Stimulated activated CD8-positive, alpha-beta memory T cell treated with anti-CD3 and anti-CD28 coated beads, Interleukin-2, amount 100 ng/mL, for 1 hour (primary cell): ENCODE measurements at places on chromosomes 11 and 22.
A peak's percentile ranks its signal among the peaks of the same experiment; 100 is the strongest.

- DNase-seq = no peak
These were observed 13.9 kb downstream of the FZD4 start for GRCh38 chr11:86941077-86941870.

GRCh38 chr22:34812631-34813030, 253.3 kb upstream of the ISX start:
- DNase-seq = no peak

- no peak for DNase-seq
These were observed 101.4 kb downstream of the PARVA start for GRCh38 chr11:12478743-12479142.

DNA sequence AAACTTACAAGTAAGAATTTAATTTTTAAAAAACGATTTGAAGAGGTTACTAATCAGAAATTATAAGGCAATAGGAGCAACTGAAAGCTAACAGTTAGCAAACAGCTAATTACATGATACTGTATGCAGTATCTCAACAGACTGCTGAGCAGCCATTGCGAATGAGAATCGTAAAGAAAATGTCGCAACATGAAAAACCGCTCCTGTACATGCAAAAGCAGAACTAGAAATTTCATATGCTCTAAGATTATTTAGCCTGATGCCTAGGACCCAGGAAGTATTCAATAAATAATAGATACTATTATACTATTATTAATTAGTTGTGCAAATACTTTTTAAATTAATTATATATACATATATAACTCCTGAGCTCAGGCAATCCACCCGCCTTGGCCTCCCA, 48.7 kb upstream of the EP300 start:
- DNase-seq = no peak

DNA sequence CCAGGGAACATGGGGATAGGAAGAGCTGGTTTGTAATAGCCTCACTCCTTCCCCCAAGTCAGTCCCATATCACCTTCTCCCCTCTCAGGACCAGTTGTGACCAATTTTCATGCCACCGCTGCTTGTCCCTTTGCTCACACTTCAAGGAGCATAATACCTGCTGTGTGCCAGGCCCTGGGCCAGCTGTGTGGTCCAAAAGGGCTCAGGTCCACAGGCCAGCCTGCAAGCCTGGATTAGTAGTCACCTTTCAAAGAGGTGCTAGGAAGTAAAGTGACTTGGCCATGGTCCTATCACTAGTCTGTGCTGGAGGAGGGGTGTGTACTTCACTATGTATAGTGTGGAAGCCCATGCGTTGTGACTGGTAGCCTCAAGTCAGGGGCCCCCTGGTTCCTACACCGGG, 38.5 kb upstream of the SUSD2 start:
- DNase-seq = no peak

- no peak for DNase-seq
These were observed 19.5 kb downstream of the PC start for GRCh38 chr11:66938582-66939135.

DNA sequence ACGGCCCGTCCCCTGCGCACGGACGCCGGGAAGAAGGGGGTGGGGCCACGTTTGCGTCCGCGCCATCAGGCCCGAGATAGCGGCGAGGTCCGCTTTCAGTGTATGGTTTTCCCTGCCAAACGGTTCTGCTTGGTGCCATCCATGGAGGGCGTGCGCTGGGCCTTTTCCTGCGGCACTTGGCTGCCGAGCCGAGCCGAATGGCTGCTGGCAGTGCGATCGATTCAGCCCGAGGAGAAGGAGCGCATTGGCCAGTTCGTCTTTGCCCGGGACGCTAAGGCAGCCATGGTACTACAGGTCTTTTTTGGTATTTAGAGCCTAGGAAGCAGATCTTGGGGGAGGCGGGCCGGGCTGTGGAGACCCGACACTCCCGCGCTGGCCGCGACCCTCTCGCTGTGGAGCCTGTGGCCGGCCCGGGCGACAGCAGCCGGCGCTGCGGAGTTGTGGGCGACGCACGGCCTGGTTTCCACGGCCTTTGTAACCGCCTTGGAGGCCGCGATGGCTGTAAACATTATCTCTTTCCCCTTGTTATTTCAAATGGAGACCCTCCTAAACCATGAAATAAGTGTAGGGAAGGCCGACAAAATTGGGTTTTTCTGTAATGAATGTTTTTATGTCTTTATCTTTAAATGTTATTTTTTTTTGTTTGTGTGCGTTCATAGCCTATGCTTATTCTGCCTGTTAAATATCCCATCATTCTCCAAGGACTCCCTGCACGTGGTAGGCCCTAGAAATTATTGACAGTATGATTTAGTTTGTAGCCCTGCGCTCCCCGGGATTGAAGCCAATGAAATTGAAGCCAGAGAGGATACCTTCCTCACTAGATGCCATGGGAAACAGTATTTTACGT, at the start of gene AASDHPPT:
Gene AASDHPPT, plus strand, starts transcription at position 54 of the 847 bp plus-strand sequence. Its CDS starts 49 bp downstream, at position 103.
- peak; percentile 9 for DNase-seq

GRCh38 chr11:11740073-11740702, 101.6 kb upstream of the USP47 start:
- DNase-seq = no peak

DNA sequence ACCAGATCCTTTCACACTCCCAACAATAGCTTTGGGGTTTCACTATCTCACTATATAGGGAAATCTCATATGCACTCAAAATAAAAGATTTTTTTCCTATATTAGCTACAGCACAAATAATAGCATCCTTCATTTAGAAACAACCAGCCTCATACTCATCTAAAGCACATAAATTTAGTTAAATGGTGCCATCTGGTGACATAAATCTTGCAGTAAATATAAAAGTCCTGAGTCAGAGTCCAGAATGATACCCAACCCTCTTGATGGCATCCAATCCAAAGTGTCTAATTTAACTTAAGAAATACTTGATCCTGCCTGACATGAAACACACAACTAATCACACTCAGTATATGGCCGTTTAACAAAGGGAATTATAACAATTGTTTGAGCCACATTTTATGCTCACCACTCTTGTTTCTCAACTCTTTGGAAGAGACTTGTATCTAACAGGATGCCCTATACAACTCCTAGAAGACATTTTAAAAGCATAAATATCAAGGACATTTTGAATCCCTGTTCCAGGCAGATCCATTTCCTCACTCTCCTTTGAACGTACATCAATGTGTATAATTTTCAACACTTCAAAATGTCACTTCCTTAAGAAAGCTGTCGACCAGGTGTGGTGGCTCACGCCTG, 36.2 kb downstream of the DLG2 start:
- DNase-seq = no peak

- no peak for DNase-seq
These were observed 33.8 kb upstream of the OR9G4 start for GRCh38 chr11:56782167-56782847.

DNA sequence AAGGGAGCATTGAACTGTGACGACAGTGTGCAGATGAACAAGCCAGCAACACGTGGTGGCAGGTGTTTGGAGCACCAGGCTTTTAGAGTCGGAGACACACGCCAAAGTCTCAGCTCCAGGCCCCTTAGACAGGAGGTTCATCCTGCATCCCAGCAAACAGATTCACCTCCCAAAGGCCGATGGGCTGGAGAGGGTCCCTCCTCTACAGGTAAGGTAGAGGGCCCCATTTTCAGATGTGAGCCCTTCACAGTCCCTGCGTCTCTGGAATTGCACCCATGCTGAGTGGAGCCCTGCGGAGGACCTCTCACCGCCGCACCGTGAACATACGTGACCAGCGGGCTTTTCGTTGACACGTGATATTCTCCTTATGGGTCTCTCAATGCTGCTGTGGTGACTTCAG, 109.0 kb upstream of the B3GAT1 start:
- no peak for DNase-seq

- no peak for DNase-seq
These were observed 420.7 kb downstream of the CTTN start for GRCh38 chr11:70819022-70819421.

DNA sequence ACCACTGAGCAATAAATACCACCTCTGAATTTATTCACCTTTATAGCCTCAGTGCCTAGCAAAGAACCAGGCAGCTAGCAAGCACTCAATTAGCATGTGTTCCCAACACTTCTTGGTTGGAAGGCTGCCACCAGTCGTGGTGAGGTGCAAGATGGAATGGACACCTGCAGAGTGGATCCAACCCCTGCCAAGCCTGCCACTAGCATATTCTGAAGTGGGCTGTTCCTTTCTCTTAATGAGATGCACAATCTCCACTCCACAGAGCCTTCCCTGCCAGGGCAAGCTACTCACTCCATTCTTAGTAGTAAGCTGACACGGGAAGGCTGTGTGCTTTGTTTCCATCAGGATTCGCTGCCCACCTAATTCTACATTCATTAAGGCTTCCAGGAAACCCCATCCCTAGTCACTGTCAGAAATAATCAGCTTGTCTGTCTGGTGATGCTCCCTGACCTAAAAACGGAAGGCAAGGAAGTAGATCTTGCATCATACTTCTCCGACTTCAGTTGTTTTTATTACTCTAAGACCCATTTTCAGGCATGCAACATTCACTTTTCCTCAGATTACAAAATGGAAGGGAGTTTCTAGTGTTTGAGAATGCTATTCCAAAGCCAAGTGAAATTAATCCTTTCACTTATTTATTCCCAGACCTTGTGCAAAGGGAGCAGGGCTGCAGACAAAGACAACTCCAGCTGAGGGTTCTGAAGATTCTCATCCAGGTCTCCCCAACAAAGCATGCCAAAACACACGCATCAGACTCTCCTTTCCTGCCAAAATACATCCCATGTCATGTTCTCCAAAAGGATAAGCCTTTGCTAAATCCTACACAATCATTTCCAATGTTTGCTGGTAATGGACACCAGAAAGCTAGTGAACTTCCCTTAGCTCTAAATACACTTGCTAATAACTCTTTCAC, 128.0 kb downstream of the TENM4 start:
- DNase-seq = no peak

GRCh38 chr11:125063429-125064043, 431 bp downstream of the SLC37A2 start:
- no peak for DNase-seq

- no peak for DNase-seq
These were observed 881.2 kb downstream of the OPCML start for GRCh38 chr11:132650969-132651720.

GRCh38 chr11:125494561-125494960, 1.5 kb downstream of the FEZ1 start:
- no peak for DNase-seq

DNA sequence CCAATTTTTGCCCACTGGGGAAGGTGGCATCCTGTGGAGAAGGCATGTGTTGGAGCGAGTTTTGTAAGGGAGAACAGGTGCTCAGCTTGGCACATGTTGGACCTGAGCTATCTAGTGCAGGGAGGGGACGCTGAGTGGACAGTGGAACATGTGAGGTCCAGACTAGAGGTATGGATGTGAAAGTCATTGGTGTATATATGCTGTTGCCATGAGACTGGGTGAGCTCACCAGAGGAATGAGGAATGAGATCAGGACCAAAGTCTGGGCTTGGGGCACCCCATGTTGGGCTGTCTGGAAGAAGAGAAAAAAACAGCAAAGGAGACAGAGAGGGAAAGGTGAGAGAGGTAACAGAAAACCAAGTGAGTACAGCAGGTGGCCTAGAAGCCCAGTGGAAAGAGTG, 12.3 kb upstream of the SYT7 start:
- no peak for DNase-seq

GRCh38 chr11:68374531-68374930, 62.1 kb downstream of the LRP5 start:
- no peak for DNase-seq

DNA sequence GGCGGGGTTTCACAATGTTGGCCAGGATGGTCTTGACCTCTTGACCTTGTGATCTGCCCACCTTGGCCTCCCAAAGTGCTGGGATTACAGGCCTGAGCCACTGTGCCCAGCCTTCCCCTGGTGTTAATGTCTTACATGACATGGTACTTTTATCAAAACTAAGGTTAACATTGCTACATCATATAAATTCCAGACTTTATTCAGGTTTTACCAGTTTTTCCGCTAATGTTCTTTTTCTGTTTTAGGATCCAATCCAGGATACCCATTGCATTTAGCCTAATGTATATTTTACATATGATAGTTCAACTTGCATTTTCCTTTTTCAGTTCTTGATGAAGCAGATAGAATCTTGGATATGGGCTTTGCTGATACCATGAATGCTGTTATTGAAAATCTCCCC, 14.2 kb downstream of the DDX10 start:
- DNase-seq = no peak

GRCh38 chr22:17919276-17920144, 104.9 kb downstream of the MICAL3 start:
- no peak for DNase-seq

DNA sequence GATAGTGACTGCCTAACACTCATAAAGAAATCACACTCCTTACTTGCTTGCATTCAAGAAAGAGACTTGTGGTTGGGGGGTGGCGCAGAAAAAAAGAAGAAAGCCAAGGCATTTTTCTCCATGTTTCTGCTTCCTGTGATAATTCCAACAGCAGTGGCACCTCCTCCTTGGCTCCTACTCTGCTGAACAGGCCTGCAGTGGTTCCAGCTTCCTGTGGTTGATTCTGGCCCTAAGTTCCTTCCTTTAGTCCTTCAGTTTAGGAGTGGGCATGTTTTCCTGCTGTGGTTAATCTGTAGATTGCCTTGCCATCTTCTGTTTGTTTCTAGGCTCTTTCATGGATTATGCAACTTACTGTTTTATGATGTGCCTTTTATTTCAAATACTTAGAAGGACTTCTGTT, 940.4 kb downstream of the DLG2 start:
- DNase-seq = no peak

DNA sequence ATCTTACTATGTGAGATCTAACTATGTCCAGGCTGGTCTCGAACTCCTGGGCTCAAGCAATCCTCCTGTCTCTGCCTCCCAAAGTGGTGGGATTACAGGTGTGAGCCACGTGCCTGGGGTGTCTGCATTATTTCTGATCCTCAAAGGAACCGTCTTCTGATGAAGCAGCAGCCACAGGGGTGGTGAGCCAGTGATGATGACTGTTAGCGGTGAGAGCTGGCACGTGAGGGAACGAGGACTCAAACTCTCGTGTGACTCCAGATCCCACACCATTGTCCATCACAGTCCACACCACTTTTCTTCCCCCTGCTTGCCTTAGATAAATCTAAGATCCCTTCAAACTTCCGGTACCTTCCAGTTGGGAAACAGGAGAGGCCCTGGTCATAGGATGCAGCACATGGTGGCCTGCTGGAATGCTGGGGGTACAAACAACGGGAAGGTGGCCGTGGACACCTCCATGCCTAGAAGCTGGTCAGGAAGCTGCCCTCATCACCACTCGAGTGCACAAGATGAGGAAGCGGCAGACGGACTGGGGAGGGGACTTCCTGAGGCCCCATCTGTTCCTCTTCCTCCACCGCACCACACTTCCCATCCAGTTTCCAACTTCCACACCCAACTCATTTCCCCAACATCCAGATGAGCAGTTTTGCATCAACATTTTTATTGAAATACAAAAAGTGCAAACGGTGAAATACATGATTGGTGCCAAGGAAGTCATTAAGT, 23.8 kb downstream of the ARHGAP1 start:
- no peak for DNase-seq

- no peak for DNase-seq
These were observed 691 bp downstream of the CEP295 start for GRCh38 chr11:93662175-93662570.

DNA sequence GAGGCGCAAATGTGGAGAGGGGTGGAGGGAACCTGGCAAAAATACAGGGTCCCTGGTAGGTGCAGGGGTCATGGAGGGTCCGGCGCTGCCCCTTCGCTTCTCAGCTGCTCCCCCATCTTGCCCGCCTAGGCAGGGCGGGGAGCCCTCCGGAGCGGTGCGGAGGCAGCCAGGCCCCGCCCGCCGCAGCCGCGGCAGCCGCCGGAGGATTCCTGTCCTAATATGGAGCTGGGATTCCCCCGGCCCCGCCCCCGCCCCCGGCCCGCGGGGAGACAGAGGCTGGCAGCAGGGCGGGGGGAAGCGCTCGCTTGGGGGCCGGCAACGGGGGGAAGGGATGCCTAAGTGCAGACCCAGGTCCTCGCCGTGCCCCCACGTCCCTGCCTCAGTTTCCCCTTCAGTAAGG, 1.0 kb upstream of the NPAS4 start:
- DNase-seq = no peak
